ENCODE measurements at places on chromosomes 16 and 17. TPM values are rescaled to one million over a fixed set of nuclear protein-coding genes. Genes with fewer than 3 reads are reported as not detected.
A peak's percentile ranks its signal among the peaks of the same experiment; 100 is the strongest.

GRCh38 chr17:222172-222571 lies 40.7 kb upstream of the DOC2B start:
- H3K36me3 ChIP-seq, result no peaks in the 10 kb centered on the region
- H3K4me1 ChIP-seq, result no peaks in the 10 kb centered on the region
- no peak overlapping the region for H3K4me3 ChIP-seq
- DNase-seq, result peak; percentile 51
- no peak overlapping the region for H3K27ac ChIP-seq
- no peaks in the 10 kb centered on the region for H3K27me3 ChIP-seq

DNA sequence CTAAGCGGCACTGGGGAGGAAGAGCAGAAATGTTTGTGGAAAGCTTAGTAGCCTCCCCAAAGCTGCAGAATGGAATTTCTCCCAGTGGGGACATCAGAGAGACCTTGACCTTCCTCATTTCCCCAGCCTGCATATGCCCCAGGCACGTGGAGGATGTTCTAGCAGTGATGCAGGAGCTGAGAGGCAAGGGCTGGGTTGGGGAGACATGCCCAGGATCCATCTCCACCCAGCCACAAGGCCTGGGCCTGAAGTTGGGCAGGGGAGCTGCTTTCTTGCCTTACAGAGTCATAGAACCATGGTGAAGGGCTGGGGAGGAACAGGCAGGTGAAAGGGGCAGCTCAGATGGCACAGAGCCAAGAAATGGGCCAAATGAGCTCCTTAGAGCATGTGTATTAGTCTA lies 104.0 kb downstream of the TMEM132E start:
- H3K36me3 ChIP-seq, result no peaks in the 10 kb centered on the region
- no peak overlapping the region for H3K27ac ChIP-seq
- H3K27me3 ChIP-seq, result peaks cover under 1% of the 10 kb centered on the region
- no peaks in the 10 kb centered on the region for H3K4me1 ChIP-seq

GRCh38 chr17:45240905-45241327 lies 19.2 kb downstream of the FMNL1 start:
- no peaks in the 10 kb centered on the region for H3K36me3 ChIP-seq
- no peaks in the 10 kb centered on the region for H3K4me1 ChIP-seq
- no peak for DNase-seq
- peaks cover 2% of the 10 kb centered on the region for H3K27me3 ChIP-seq

- peak overlapping the region; percentile 16 for H3K27ac ChIP-seq
- peaks cover 3% of the 10 kb centered on the region for H3K27me3 ChIP-seq
- H3K4me1 ChIP-seq, result peaks cover 11% of the 10 kb centered on the region
- DNase-seq, result no peak
Observed at GRCh38 chr17:76581515-76581914, 4.1 kb downstream of the ST6GALNAC2 start.

DNA sequence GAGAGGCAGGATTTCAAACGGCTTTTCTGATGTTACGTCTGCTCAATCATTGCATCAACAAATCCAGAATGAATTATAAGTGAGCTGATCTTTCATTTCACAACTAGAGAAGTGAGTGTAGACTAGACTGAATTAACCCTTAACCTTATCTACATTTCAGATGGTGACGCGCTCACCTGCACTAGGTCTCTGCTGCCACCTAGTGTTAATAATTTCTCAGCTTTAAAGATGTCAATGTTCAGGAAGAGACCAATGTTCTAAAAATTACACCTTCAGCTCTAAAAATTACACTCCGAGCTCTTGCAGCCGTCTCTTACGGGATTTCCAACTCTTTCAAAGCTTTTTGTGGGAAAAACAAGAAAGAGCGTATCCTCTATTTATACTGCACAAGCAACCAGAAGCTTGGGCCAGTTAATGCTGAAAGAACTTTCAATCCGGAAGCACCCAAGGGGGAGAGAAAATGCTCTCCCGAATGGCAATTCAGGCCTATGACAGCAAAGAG lies 88.2 kb upstream of the FA2H start:
- H3K27ac ChIP-seq, result no peak overlapping the region
- H3K4me1 ChIP-seq, result no peaks in the 10 kb centered on the region
- no peaks in the 10 kb centered on the region for H3K36me3 ChIP-seq
- H3K4me3 ChIP-seq, result no peak overlapping the region
- H3K27me3 ChIP-seq, result peaks cover 3% of the 10 kb centered on the region

DNA sequence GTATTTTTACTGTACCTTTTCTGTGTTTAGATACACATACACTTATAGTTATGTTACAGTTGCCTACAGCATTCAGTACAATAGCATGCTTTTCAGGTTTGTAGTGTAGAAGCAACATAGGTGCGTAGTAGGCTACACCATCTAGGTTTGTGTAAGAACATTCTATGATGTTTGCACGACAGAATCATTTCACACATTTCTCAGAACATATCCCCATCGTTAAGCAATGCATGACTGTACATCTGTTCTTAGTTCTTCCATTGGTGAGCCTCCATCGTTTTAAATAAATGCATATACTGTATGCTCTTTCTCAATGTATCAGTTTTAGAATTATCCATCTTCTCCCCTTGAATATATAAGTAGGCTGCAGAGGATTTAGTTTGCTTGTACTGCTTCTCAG lies 122.6 kb downstream of the PITPNC1 start:
- no peaks in the 10 kb centered on the region for H3K36me3 ChIP-seq
- H3K4me3 ChIP-seq, result no peak overlapping the region
- H3K4me1 ChIP-seq, result no peaks in the 10 kb centered on the region

DNA sequence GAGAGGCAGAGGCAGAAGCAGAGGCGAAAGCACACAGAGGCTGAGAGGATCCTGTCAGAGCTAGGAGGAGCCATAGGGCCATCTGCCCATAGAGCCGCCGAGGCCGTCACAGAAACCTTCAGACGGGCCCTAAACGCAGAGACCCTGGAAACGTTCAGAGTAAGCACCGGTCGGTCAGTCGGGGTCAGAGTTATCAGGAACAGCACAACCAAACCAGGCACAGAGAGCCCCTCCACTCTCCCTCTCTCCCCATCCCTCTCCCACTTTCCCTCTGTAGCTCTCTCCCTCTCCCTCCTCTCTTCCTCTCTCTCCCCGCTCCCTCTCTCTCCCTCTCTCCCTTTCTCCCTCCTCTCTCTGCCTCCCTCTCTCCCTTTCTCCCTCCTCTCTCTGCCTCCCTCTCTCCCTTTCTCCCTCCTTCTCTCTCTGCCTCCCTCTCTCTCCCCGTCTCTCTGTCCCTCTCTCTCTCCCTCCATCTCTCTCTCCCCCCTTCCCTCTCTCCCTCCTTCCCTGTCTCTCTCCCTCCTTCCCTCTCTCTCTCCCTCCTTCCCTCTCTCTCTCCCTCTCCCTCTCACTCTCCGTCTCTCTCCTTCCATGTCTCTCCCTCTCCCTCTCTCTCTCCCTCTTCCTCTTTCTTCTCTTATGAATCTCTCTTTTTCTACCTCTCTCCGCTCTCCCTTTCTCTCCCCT lies 138.9 kb downstream of the C16orf95 start:
- H3K27me3 ChIP-seq, result peaks cover 6% of the 10 kb centered on the region
- no peak overlapping the region for H3K4me3 ChIP-seq

- DNase-seq, result no peak
- H3K27me3 ChIP-seq, result no peaks in the 10 kb centered on the region
- no peaks in the 10 kb centered on the region for H3K4me1 ChIP-seq
- no peaks in the 10 kb centered on the region for H3K36me3 ChIP-seq
- no peak overlapping the region for H3K27ac ChIP-seq
- H3K4me3 ChIP-seq, result no peak overlapping the region
Observed at GRCh38 chr16:6926762-6927161, 405.9 kb upstream of the RBFOX1 start.

GRCh38 chr17:1058423-1059130 lies 61.6 kb downstream of the TIMM22 start:
- H3K27me3 ChIP-seq, result peaks cover 1% of the 10 kb centered on the region
- H3K27ac ChIP-seq, result no peak overlapping the region
- peaks cover 9% of the 10 kb centered on the region for H3K4me1 ChIP-seq
- DNase-seq, result peak; percentile 61

- no peaks in the 10 kb centered on the region for H3K27me3 ChIP-seq
- no peaks in the 10 kb centered on the region for H3K4me1 ChIP-seq
- H3K27ac ChIP-seq, result no peak overlapping the region
- H3K36me3 ChIP-seq, result peaks cover 60% of the 10 kb centered on the region
- DNase-seq, result no peak
Observed at GRCh38 chr16:47448830-47449575, 11.9 kb downstream of the ITFG1 start.

DNA sequence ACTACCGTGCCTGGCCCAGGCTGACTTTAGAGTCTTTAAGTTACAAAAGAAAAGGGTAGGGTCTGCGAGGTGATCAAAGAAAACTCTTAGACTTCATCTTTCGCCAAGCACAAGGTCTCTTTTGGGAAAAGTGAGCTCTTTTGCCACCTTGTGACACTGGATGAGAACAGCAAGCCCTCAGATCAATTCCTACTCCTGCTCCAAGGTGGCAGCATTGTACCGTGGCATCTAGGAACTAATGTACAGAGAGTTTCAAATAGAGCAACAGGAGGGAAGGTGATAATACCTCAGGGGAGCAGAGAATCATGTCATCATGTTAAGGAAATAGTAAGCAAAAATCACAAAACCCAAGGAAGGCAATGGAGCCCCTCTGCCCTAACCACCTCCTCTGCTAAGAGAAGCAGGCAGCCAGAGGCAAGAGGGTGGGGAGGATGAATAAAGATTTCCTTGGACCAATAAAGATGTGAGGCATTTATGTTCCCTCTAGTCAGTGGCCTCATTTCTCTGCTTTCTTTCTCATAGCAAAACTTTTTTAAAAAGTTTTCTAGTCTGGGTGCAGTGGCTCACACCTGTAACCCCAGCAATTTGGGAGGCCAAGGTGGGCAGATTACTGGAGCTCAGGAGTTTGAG lies 2.1 kb upstream of the C17orf78 start:
- H3K36me3 ChIP-seq, result no peaks in the 10 kb centered on the region
- H3K4me1 ChIP-seq, result no peaks in the 10 kb centered on the region
- DNase-seq, result no peak
- no peaks in the 10 kb centered on the region for H3K27me3 ChIP-seq
- no peak overlapping the region for H3K4me3 ChIP-seq

- H3K27ac ChIP-seq, result no peak overlapping the region
- no peak overlapping the region for H3K4me3 ChIP-seq
- H3K36me3 ChIP-seq, result no peaks in the 10 kb centered on the region
- peaks cover 7% of the 10 kb centered on the region for H3K4me1 ChIP-seq
- no peak for DNase-seq
Observed at GRCh38 chr17:4742629-4743028, 2.9 kb upstream of the CXCL16 start.

DNA sequence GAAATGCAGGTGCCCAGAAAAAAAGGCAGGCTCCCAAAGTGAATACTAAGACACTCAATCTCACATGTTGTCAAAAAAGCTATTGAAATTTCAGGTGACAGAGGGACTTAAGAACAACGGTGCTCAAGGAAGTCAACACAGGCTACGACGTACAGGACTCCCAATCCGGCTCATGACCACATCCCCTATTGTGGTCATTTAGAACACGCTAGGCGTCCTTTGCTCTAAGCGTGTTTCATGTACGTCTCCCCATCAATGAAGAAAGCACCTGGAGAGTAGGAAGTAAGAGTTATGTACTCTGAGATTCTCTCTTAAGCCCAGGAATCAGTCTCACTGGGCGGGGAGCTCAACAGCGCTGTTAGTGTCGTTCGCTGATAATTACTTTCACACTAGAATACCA lies 94.1 kb downstream of the MRM3 start:
- H3K36me3 ChIP-seq, result no peaks in the 10 kb centered on the region
- H3K27ac ChIP-seq, result no peak overlapping the region
- peaks cover 25% of the 10 kb centered on the region for H3K4me1 ChIP-seq
- no peak for DNase-seq
- no peaks in the 10 kb centered on the region for H3K27me3 ChIP-seq

- H3K4me1 ChIP-seq, result peaks cover 14% of the 10 kb centered on the region
- peak; percentile 16 for DNase-seq
- H3K27ac ChIP-seq, result no peak overlapping the region
- no peaks in the 10 kb centered on the region for H3K27me3 ChIP-seq
- H3K4me3 ChIP-seq, result no peak overlapping the region
- H3K36me3 ChIP-seq, result no peaks in the 10 kb centered on the region
Observed at GRCh38 chr17:19756546-19756945, 8.4 kb upstream of the ALDH3A1 start.

GRCh38 chr17:48198950-48199541 lies 91.5 kb downstream of the SNX11 start:
- no peaks in the 10 kb centered on the region for H3K36me3 ChIP-seq
- no peak overlapping the region for H3K4me3 ChIP-seq
- no peak for DNase-seq
- H3K27me3 ChIP-seq, result no peaks in the 10 kb centered on the region
- no peaks in the 10 kb centered on the region for H3K4me1 ChIP-seq

GRCh38 chr16:19997734-19998133 lies 76.0 kb downstream of the GPR139 start:
- H3K4me1 ChIP-seq, result no peaks in the 10 kb centered on the region
- H3K27me3 ChIP-seq, result no peaks in the 10 kb centered on the region
- H3K36me3 ChIP-seq, result no peaks in the 10 kb centered on the region
- DNase-seq, result no peak

DNA sequence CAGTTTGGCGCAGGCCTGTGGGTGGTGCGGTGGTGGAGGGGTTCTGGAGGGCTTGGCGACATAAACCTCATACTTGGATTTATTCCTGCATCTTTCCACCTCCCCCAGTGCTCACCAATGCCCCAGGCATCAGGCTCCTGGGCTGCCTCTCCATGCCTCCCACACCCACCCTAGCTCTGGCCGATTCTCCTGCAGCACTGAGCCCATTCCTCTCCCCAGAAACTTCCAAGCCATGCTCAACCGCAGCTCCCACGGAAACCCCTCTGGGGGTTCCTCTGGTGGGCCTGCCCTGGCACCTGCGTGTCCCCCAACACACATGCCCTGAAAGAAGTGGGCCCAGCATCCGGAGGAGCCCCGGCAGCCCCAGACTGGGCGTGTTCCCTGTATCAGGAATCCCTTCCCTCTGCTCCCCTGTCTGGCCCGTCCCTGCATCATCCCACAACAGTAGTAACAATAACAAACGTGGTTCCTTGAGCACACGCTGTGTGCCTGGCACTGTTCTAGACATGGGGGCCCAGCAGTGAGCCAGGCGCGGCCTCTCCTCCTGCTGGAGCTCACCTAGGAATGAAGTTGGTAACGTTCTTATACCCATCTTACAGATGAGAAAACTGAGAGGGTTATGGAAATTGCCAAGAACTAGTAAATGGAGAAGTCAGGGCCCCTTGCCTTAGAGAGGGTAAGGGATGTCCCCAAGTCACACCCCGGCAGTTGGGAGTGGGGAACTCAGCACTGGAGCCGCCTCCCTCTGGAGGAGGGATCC lies 2.3 kb downstream of the PRSS21 start:
- H3K36me3 ChIP-seq, result no peaks in the 10 kb centered on the region
- H3K4me1 ChIP-seq, result no peaks in the 10 kb centered on the region
- H3K27me3 ChIP-seq, result no peaks in the 10 kb centered on the region
- no peak overlapping the region for H3K4me3 ChIP-seq
- no peak for DNase-seq
- H3K27ac ChIP-seq, result no peak overlapping the region

GRCh38 chr16:87540072-87540896 lies 47.5 kb upstream of the ZCCHC14 start:
- peak overlapping the region; percentile 30 for H3K27ac ChIP-seq
- no peaks in the 10 kb centered on the region for H3K4me1 ChIP-seq
- DNase-seq, result no peak
- peaks cover 79% of the 10 kb centered on the region for H3K27me3 ChIP-seq
- H3K4me3 ChIP-seq, result no peak overlapping the region

- DNase-seq, result no peak
- no peak overlapping the region for H3K27ac ChIP-seq
- H3K4me1 ChIP-seq, result no peaks in the 10 kb centered on the region
- H3K27me3 ChIP-seq, result peaks cover 2% of the 10 kb centered on the region
- no peaks in the 10 kb centered on the region for H3K36me3 ChIP-seq
Observed at GRCh38 chr17:31397256-31397939, 5.9 kb downstream of the RAB11FIP4 start.

Gene GAST
- not detected for total RNA-seq

Gene TCF25
- total RNA-seq, result 93.6 TPM

Gene SPNS2
- 3.5 TPM for total RNA-seq

Gene TMEM238L
- total RNA-seq, result not detected

Gene PYY
- total RNA-seq, result not detected

Gene TP53TG3C
- total RNA-seq, result not detected

Gene PRCD
- 1.6 TPM for total RNA-seq

Gene COASY
- 45.4 TPM for total RNA-seq

Gene TPSG1
- total RNA-seq, result not detected

Gene KIFC3
- 17.8 TPM for total RNA-seq
